A172 (cell line): ENCODE measurements at places on chromosomes 2 and 18.

DNA sequence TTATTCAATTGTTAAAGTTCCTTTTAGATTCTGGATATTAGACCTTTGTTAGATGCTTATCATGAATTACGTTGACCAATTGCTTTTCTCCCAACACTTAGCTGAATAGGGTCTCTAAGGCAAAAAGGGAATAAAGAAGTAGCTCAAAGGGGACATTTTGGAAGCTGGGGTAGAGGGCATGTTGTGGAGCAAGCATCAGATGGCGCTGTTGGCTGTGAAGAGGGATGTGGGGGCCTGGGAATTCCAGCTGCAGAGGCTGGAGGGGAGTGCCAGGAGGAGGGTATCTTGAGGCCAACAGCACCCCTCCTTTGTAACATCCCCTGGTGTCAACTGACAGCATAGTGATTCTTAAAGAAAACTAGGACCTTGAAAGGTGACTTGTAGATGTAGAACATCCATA lies 198.2 kb downstream of the ADCYAP1 start:
- DNase-seq, result no peak

GRCh38 chr2:172860336-172860707 lies 124.7 kb downstream of the RAPGEF4 start:
- no peak for DNase-seq

DNA sequence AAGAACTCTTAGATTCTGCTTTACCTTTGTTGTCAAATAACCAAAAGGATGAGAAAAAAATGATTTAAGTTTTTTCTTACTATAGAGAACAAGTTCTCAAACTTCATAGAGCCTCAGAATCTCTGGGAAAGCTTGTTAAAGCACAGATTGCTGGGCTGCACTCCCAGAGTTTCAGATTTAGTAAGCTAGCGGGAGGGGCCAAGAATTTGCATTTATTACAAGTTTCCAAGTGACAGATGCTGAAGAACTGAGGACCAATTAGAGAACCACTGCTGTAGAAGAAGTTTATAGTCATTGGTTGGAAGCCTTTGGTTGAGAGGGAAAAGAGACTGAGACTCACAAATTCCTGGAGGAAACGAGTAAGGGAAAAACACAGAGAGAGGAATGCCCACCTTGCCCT lies 32.1 kb downstream of the PID1 start:
- DNase-seq, result no peak

DNA sequence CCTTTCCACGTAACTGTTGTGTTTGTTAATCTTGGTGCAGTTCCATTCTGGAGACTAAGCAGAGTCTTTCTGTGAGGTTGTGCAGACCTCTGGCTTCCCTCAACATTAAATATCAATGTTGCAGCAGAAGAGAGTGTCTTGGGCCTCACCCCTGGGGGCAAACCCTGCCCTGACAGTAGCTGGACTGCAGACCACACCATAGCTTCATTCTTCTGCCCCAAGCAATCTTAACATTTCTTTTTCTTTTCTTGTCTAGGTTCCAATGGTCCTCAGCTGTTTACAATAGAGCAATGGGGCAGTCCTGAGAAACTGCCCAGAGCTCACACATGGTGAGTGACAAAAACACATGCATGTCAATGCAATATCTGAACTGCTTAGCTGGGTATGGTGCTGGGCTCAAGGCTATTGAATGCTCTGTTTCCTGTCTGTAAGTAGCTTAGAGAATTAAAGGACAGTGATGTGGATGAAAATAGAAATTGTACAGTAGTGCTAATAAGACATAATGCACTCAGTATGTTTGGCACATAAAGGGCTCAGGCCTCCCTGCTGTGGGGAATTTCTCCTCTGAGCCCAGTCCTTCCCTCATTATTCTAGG lies 237.6 kb downstream of the ALPK2 start:
- DNase-seq, result no peak
